ENCODE measurements at places on chromosomes 2 and 18.

DNA sequence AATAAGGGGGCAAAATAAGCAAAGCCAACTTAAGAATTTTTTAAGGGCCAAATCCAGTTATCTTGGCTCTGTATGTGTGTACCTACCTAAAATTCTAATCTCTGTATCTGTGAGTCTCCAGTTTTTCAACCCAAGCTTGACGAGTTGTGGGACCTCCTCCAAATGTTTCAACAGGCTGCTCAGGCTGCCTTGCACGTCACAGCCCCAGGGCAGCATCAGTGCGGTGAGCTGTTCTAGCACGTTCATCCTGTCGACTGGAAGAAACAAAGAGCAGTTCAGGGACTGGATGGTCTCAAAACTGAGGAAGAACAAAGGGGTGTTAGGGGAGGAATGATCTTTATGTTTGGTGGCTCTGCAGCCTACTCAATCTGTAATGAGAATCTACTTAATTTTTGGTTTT, 29.4 kb downstream of the NLRC4 start:
- DNase-seq, result no peak

GRCh38 chr2:107374249-107374648, 452.4 kb upstream of the RGPD4 start:
- DNase-seq, result no peak

GRCh38 chr2:144071461-144071860, 448.5 kb downstream of the ZEB2 start:
- no peak for DNase-seq

DNA sequence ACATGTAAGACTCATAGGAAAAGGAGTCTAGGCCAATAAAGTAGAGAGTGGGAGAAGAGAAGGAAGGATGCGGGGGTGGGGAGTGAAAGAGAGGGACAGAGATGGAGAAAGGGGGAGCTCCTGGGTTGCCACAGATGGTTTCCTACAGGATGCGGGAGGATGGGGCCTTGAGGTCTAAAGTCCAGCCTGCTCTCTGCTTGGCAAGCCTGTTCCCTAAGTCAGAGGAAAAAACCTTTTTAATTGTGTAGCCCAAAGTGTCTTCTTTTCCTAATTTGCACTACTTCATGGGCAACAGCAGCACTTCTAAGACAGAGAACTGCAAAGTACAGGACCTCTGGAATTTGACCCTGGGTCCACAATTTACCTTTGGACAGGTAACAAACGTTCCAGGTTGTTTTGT, 1.4 kb upstream of the FAM110C start:
- DNase-seq, result no peak

GRCh38 chr2:101741775-101742520, 44.4 kb downstream of the MAP4K4 start:
- no peak for DNase-seq

DNA sequence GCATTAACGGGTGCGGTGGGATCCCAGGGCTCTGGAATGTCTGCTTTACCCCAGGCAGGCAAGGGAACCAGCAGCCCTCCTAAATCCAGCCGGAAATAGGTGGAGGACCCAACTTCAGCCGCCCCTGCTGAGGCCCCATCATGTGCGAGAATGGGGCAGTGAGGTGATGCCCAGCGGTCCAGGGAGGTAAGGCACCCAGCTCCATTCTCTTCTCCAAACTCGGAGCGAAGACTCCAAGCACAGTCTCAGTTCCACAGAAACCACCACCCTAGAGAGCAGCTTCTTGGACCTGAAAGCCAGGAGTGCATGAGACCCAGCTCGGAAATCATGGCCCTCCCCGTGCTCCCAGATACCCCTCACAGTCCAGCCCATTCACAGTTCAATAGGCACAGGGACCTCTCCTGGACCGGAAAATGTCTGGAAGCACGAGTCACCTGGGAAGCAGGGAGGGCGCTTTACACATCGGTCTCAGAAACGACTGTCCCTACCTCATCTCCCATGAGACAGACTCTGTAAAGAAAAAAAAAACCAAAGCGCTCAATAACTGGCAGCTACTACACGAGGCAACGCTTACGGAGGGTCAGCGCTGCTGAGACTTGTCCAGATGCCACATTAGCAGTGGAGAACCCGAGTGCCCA, 2.0 kb downstream of the SDC1 start:
- no peak for DNase-seq

GRCh38 chr2:172552547-172553291, 3.2 kb upstream of the PDK1 start:
- DNase-seq, result no peak

DNA sequence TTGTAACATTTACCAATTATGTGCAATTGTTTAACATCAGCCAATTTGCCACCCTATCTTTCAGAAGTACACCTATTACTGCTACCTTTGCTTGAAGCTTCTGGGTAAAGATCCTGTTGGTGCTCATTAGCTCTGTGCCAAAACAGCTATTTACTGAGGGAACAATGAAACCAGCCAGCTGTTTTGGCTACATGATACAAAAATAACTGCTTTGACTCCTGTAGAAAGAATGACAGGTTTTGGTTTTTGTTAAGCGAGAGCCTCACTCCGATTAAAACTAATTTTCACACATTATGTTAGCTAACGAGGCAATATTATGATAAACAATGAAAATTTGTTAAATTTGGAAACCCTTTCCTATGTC, 907.0 kb downstream of the EPHA4 start:
- DNase-seq, result no peak

GRCh38 chr2:67776276-67776675, 286.5 kb downstream of the C1D start:
- DNase-seq, result no peak

- DNase-seq, result no peak
These were observed 1.5 kb downstream of the CRYBA2 start for GRCh38 chr2:218991674-218992168.

DNA sequence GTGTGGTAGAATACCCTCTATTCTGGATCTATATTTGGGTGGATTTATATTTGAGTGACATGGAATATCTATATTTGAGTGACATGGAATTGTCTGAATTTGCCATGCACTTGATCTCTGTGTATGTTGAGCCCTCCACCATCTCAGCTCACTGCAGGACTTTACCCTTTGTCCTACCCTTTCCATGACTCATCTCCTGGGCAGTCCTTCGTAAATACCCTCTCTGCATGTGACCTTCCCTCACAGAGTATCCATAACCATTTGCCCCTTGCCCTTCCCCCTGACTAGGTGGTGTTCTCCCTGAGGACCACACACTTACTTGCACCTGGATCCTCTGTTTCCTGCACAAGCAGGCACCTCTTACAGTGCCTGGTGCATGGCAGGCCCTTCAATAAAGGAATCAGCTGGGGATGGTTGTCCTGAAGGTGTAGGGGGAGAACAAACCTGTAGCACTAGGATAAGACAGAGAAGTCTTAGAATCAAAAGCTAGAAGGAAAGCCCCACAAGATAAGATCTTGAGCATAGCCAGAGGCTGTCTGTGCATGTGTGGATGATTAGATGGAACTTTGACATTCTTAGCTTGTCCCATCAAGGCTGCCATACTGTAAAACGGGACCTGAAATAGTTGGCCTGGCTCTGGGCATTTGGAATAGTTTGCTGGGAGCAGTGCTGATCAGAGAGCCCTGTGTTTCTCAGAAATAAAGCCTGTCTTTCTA, 230.4 kb downstream of the FHOD3 start:
- DNase-seq, result no peak

DNA sequence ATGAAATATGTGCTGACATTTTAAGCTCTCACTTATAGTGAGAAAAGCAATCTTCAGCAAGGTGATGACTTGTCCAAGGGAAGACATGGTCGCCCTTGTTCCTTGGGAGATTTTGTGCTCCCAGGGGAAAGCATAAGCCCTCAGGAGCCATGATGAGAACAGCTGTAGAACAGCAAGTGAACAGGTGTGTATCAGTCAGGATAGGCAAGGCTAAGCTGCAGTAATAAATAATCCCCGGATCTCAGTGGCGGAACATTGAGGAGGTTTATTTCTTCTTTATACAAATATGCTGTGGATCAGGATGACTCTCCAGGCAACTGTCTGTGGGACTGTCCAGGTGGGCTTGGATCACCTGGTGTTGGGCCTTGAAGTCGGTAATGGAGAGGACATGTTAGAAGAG, 103.1 kb downstream of the MSH2 start:
- no peak for DNase-seq

GRCh38 chr2:202072737-202073401, at the start of gene KIAA2012:
Gene KIAA2012 (plus strand): TSS chr2:202073255. CDS start chr2:202073628, 373 bp downstream.
- no peak for DNase-seq

- DNase-seq, result no peak
These were observed 127.0 kb downstream of the CELF4 start for GRCh38 chr18:37438417-37439180.

DNA sequence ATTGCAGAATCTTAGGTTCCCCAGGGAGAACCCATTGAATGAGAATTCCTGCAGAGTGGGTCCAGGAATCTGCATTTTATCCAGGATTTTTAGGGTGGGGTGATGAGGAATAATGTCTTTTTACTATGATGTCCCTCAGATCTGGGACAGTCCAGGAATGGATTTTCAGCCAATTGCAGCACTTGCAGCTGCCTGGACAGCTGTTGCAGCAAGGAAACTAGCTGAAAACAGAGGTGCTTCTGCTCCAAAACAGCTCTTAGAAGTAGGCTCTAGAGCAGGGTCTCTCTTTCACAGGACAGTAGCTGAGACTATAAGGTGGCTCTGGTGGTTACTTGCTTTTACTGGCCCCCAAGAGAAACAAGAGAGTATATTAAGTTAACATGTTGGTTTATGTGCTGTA, 9.1 kb downstream of the GLI2 start:
- DNase-seq, result no peak

- no peak for DNase-seq
These were observed 435.1 kb downstream of the DLGAP1 start for GRCh38 chr18:4020026-4020425.

DNA sequence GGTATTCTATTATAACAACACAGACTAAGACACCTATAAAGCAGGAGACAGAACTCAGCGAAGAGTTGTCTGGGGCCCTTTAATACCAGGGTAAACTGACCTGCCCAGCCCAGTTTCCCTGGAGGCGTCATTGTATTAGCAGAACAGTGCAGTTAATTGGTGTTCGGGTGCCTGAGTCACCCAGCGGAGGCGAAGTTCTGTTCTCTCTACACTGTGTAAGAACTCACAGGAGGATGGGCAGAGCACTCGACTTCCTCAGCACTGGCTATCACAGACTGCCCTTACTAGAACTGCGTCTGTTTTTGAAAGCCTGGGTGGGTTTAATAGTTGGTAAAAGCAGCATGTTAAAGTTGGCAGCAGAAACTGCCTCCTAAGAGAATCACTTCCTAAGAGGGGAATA, 106.5 kb upstream of the ATP8B1 start:
- no peak for DNase-seq

- DNase-seq, result no peak
These were observed 195.7 kb downstream of the CDH20 start for GRCh38 chr18:61528961-61529360.

GRCh38 chr2:74252036-74252435, 53.6 kb downstream of the MTHFD2 start:
- no peak for DNase-seq

DNA sequence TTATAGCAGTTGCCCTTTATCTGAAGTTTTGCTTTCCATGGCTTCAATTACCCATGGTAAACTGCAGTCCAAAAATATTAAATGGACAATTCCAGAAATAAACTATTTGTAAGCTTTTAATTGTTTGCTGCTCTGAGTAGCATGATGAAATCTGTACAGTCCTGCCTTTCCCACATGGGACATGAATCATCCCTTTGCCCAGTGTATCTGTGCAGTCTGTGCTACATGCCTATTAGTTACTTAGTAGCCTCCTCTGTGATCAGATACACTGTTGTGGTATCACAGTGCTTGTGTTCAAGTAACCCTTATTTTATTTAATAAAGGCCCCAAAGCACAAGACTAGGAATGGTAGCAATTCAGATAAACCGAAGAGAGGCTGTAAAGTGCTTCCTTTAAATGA, 810.6 kb upstream of the PIK3C3 start:
- DNase-seq, result no peak

DNA sequence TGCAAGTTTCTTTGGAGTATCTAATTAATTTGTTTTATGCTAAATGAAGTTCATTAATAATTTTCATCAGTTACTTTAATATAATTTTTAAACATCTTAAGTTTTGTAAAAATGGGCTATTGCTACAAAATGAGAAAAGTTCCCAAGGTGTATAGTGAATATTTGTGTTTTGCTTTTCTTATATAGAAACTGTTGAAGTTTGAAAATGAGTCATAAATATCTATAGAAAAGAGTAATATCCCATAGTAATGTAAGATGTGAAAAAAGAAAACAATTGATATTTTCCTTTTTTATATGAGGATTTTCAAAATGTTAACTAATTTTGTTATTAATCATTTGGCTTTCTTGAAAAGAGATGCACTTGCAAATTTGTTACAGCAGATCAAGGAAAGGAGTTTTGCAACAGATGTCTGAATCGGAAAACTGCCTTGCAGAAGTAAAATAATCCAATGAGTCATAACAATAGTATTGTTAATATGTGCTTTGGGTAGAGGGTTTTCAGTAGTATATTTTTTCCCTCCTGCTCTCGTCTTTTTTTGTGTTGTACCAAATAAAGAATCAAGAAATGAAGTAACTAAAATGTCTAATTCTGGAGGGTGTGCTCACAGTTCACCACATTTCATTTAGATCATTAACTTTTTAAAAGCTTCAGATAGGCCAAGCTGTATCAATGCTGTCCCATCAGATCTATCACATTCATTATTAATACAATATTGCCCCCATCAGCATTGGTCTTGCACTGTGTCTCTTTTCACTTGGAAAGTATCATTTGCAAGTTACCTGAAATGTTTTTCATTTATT, 15.5 kb downstream of the DUSP19 start:
- no peak for DNase-seq

GRCh38 chr2:205730191-205730590, 47.9 kb downstream of the NRP2 start:
- no peak for DNase-seq

DNA sequence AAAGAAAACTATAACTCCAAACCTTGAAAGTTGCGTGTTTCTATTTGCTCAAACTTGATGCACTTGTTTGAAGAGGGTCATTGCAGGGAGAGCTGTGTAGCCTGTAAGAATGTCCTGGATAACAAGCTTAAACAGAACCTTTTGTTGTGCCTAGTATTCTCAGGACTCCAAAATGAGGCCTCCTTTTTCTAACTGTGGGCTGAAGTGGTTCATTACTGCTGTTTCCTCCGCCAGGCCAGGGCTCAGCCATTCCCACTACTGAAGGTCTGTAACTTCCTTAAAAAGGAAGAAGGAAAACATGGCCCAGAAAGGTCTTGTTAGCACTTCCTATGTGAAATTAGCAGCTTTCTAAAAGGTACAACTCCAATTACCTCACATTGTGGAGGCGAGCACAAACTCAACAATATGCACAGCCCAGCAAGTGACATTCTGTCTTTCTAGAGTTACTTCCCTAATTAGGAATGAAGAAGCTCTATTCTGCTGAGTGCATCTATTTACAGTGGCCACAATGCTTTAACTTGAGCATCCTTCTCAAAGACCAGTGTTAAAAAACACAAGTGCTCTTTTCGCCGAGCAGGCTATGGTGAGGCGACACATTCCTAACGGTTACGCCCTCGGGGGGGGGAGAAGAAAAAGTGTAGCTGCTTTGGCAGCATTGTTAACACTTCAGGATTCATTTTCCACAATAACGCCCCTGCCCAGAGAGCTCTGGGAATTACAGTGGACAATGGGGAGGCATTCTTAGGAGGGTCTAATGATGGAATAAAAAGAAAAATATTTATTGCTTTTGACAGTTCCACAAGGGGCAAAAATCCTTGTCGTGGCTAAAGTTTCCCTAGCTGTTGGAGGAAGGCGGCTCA, 136.9 kb upstream of the SIX3 start:
- no peak for DNase-seq
